ENCODE measurements at places on chromosomes 12 and 14.
A peak's percentile ranks its signal among the peaks of the same experiment; 100 is the strongest.

DNA sequence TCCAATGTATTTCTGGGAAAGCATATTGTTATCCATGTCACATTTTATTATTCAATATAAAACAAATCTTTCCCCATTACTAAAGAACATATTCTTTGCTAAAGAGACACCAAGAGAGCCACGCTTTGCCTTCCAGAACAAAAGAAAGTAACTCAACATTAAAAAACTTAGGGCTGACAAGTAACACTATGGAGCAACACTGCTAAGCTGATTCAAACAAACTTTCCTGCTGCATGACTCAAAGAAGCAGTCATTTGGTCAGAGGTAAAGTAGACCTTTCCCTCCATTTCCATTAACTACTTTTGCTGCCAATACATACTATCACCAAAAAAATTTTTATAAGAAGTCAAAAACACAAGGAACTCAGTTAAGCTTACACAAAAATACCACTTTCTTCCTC lies 83.0 kb downstream of the DENND5B start:
- DNase-seq = no peak

GRCh38 chr12:94235848-94236247 lies 87.5 kb downstream of the PLXNC1 start:
- DNase-seq = no peak

DNA sequence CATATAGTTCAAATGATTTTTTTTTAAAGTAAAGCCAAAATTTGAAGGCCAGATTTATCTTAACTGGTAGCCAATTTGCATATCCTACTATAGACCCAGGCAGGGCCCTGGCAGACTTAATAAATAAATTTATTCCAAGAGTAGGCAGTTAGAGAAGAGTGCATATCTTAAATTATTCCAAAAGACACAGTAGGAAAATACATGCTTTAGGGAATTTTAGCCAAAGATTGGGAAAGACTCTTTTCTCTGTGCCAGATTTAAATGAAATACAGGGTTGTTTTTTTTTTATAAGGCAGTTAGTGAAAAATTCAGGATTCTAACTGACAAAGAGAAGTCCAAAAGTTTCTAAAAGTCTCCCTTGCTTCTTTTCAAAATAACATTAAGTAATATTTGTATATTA lies 65.5 kb downstream of the ST8SIA1 start:
- DNase-seq = no peak

- no peak for DNase-seq
Measured at GRCh38 chr12:203462-204260, 10.3 kb downstream of the SLC6A12 start.

DNA sequence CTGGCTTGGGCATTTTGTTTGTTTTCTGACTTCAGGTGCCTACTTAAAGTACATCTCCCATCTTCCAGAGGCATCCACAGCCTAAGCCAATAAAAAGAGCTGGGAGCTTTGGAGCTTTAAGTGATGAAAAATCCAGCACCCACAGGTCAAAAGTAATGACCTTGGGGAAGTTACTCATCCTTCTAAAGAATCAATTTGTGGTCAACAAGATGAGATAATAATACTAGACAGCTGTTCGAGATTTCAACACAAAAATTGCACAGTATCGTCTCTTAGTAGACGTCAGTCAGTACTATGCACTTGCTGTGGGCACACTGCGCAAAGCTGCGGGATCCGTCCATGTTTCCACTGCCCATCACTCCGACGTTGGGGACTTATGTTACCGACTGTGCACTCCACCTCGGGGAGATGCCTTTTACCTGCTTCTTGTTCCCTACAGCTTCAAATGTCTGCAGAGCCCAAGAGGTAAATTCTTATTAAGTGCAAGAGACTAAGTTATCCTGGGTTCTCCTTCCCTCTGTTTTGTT lies 1.3 kb downstream of the ST8SIA1 start:
- DNase-seq = no peak

- DNase-seq = no peak
Measured at GRCh38 chr12:24911271-24911791, 37.6 kb downstream of the BCAT1 start.

- DNase-seq = no peak
Measured at GRCh38 chr14:100298551-100299237, 7.5 kb downstream of the SLC25A29 start.

DNA sequence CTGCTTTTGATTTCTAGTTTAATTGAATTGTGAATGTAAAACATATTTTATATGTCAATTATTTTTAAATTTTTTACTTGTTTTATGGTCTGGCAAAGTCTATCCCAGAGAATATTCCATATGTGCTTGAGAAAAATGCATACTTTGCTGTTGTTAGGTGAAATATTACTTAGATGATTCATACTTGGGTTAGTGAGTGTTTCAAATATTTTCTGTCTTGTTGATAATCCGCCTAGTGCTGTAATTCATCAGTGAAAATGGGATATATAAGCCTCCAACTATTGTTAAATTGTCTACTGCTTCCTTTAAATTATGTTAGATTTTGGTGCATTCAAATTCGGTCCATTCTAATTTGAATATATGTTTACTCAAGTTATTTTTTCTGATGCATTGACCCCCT lies 395.5 kb downstream of the LRFN5 start:
- DNase-seq = no peak

- no peak for DNase-seq
Measured at GRCh38 chr12:7093892-7094291, 1.6 kb upstream of the C1R start.

GRCh38 chr14:33978892-33979612 lies 28.2 kb upstream of the EGLN3 start:
- DNase-seq = no peak

DNA sequence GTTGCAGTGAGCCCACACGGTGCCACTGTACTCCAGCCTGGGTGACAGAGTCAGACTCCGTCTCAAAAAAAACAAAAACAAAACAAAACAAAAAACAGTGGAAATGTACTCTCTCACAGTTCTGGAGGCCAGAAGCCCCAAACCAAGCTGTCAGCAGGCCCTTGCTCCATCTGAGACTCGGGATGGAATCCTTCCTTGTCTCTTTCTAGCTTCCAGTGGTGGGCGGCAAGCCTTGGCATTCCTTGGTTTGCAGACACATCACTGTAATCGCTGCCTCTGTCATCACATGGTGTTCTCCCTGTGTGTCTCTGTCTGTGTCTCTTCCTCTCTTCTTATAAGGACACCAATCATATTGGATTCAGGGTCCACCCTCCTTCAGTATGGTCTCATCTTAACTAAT lies 6.4 kb downstream of the TNS2 start:
- DNase-seq = no peak

- DNase-seq = no peak
Measured at GRCh38 chr12:84034871-84035270, 877.7 kb downstream of the SLC6A15 start.

- DNase-seq = no peak
Measured at GRCh38 chr14:73712071-73712506, 2.1 kb downstream of the PNMA1 start.

DNA sequence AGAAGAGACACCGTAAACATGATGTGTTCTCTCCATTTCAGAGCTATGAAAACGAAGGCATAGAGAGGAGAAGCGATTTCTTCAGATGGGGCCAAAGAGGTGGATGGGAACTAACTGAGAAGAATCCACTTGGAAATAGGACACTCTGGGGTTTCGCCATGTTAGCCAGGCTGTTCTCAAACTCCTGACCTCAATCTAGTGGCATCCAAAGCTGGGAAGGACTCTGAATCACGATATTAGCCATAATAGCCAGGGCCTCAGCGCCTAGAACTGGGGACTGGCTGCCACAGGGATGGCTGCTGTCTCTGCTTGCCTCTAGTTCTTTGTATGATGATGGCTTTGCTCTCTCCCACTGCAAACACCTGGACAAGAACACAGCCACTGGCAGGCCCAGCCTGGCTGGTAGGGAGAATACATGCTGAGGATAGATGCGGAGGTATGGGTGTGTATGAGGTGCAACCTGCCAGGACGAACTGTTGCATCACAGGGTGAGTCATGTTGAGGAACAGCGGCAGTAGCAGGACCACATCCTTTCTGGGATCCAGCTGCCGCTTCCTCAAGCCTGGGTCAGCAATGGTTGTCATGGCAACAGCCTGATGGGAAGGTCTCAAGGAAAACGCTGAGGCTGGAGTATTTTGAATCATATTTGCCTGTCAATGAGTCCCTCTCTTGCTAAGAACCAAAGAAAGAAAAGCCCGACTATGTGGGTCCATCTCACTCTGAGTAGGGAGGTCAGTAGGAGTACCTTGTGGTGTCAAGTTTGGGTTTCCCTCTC lies 31.1 kb downstream of the CCDC177 start:
- peak; percentile 73 for DNase-seq

GRCh38 chr12:108141600-108142130 lies 12.6 kb downstream of the WSCD2 start:
- DNase-seq = no peak

- no peak for DNase-seq
Measured at GRCh38 chr12:122028165-122028904, 6.7 kb downstream of the BCL7A start.

DNA sequence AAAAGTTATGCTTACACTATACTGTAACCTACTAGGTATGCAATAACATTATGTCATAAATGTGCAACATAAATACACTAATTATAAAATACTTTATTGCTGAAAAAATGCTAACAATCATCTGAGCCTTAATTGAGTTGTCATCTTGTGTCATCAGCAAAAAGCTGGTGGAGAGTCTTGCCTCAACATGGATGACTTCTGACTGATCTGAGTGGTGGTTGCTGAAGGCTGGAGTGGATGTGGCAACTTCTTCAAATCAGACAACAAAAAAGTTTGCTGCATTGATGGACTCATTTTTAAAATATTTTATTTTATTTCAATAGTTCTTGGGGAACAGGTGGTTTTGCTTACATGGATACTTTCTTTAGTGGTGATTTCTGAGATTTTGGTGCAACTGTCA lies 93.9 kb upstream of the AMN1 start:
- no peak for DNase-seq

- no peak for DNase-seq
Measured at GRCh38 chr12:45655186-45655585, 74.3 kb upstream of the ARID2 start.

DNA sequence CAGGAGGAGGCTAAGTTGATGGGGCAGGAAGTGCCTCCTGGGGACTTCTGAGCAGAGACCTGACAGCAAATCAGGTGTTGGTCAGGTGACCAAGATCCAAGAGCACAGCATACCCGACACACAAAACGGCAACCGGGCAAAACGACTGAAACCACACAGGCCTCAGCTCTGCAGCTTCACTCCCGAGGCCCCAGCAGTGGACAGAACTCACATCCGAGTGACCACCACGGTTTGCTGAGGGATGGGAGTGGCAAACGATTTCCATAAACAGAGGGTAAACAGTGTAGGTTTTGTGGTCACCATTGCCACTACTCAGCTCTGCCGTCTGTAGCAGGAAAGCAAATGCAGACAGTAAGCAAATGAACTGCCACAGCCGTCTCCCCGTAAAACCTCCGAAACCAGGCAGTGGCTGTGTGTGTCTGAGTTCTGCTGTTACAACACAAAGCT lies 14.4 kb downstream of the CHFR start:
- no peak for DNase-seq

- no peak for DNase-seq
Measured at GRCh38 chr12:91562476-91562875, 379.9 kb upstream of the DCN start.

DNA sequence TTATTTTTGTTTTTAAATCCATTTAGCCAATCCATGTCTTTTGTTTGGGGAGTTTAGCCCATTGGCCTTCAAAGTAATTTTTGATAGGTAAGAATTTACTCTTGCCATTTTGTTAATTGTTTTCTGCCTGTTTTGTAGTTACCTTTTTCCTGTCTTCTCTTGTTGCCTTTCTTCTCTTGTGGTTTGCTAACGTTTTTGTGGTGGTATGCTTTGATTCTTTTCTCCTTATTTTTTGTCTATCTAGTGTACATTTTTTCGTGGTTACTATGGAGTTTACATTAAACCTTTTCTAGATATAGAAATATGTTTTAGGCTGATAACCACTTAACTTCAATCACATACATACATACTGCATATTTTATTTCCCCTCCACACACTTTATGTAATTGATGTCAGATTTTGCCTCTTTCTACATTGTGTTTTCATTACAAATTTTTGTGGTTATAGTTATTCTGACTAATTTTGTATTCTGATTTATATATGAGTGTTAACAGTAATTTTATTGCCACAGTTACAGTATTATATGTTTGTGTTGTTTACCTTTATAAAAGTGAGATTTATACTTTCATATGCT lies 19.2 kb upstream of the PPP1R12A start:
- no peak for DNase-seq

DNA sequence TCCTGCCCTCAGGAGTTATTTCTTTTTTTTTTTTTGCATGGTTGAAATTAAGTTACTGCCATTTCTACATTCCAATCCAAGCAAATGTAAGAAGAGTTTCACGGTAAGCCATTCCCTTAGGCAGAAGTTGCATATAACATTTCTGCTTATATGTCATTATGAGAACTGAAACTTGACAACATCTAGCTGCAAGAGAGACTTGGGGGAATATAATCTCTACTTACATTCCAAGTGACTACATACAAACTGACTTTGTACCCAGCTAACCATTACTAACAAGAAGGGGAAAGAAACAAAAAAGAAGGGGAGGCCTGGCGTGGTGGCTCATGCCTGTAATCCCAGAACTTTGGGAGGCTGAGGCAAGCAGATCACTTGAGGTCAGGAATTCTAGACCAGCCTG lies 7.3 kb upstream of the RESF1 start:
- DNase-seq = no peak
